Hippocampal formation (tissue), 2 donors: ENCODE measurements at places on chromosomes 16 and 17.

DNA sequence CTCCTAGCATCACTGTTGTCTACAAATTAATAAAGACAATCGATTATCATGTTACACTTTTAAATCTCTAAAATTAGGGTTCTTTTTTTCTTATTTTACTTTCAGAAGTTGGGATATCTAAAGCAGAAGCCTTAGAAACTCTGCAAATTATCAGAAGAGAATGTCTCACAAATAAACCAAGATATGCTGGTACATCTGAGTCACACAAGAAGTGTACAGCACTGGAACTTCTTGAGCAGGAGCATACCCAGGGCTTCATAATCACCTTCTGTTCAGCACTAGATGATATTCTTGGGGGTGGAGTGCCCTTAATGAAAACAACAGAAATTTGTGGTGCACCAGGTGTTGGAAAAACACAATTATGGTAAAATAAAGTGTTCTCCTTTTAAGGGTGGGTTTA is 2.4 kb downstream of the RAD51C start:
- DNase-seq = no peak

DNA sequence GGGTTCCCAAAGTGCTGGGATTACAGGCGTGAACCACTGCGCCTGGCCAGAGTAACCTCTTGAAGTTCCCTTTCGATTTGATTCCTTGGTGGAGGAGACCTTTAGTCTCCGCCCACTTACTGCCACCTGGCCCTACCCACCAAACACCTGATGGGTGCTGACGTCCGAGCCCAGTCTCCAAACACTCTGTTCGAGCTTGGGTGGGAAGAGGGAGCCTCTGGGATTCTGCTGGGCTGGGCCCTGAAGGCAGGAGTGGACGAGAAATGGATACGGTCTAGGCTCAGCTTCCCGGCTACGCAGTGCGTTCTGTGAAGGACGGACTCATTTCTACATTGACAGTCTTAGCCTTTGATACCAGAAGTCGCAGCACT is 870 bp upstream of the ITGA3 start:
- no peak for DNase-seq

DNA sequence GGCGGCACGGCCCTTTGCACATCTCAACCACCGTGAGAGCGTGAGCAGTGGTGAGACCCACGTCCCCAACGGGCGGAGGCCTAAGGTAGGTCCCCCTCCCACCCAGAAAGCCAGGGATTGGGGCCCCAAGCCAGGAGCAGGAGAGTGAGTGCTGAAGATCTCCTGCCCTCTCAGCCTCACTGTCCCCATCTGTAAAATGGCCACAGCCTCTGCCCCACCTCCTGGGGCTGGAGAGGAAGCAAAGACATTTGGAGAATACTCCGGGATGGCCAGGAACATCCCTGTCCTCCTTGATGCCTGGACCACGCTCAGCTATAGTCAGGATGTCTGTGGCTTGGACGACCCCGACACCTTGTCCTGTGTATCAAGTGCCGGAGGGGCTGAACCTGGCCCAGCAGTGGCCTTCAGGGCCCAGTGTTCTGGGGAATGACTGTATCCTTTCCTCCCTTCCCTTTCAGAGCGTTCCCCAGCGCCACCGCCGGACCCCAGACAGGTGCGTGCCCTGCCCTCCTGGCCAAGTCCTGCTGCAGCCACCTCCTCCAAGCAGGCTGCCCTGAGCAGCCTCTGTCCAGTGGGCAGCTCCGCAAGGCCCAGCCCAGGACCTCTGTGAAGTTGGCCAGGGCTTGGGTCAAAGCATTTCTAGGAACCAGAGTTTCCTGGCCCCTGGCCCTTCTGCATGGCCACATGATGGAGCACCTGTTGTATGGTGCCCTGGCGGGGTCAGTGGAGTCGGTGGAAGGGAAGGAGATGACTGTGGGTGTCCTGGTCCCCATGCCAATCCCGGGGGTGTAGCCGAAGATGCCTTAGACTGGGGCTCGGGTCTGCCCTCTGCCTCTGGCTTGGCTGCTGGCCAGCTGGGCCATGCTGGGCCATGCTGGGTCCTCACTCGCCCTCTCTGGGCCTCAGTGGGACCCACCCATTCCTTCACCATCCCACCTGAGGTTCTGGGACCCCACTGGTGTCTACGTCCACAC is 38.4 kb downstream of the ADCY7 start:
- no peak for DNase-seq

DNA sequence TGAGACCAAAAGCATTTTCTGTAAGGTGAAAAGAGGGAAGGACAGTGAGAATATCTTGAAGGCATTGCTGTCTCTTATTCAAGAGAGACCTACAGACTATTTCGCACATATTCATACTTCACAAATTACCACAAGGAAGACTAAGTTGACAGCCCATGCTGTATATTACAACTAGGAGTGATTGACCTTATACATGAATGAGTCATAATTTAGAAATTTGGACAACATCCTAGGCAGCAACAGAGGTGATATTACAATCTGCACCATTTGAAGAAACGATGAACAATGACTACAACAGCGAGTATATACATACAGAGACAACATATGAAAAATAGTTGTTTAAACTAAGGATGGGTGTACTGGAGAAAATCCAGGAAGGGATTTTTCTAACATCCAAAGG is 971.7 kb downstream of the CDH11 start:
- DNase-seq = no peak

GRCh38 chr17:74274060-74274708 is at the start of gene DNAI2:
TSS of gene DNAI2 (plus strand) at chr17:74274234. CDS start at chr17:74281818, 7,584 bp downstream.
- DNase-seq = no peak

DNA sequence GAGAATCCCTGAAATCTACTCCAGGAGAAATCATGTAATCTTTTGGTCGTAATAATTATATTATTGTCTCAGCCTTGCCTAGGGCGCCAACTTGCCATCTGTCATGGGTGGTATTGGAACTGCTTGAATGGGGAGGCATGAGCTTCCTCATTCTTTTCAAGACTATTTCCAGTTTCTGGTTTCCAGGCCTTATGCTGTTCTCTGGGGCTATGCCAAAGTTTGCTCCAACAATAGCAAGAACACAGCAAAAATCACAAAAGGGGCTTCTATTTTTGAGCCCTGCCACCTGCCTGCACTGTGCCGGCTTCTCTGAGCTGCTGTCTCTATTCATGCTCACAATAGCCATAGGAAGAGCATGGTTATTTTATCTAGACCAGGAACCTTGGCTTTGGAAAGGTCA is 111.7 kb downstream of the SPECC1 start:
- DNase-seq = peak; percentile 71

- DNase-seq = no peak
These were observed 48.3 kb upstream of the ABCC11 start for GRCh38 chr16:48295488-48296281.

GRCh38 chr17:59846394-59847165 is 46.2 kb downstream of the TUBD1 start:
- DNase-seq = no peak

GRCh38 chr17:75486951-75487350 is 28.4 kb downstream of the CASKIN2 start:
- DNase-seq = no peak
